Right lobe of liver (tissue), 6 donors: ENCODE measurements at places on chromosomes 2 and 18.

- no peak for DNase-seq
Observed at GRCh38 chr18:26034850-26035497, 55.4 kb downstream of the SS18 start.

DNA sequence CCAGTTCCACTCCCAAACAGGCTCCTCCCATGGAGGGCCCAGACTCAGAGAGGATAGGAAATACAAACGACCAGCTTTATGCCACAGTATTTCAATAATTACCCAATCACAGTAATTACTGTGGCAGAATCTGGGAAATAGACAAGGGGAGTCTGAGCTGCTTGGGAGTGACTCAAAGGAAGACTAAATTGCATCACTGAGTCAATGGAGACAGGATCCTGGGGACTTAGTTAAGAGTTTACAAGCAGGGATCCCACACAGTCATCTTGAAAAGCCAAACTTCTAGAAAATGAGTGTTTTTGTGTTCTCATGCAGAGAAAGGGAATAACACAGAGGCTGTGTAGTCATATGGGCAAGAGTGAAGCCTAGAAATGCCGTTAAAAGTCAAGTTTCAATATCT, 1142.1 kb downstream of the CNTNAP5 start:
- DNase-seq, result no peak

GRCh38 chr2:64793701-64794100, 140.0 kb upstream of the SERTAD2 start:
- no peak for DNase-seq

- no peak for DNase-seq
Observed at GRCh38 chr2:126664234-126664633, 8.3 kb downstream of the GYPC start.

GRCh38 chr2:106566050-106566449, 78.9 kb downstream of the CD8B2 start:
- no peak for DNase-seq

DNA sequence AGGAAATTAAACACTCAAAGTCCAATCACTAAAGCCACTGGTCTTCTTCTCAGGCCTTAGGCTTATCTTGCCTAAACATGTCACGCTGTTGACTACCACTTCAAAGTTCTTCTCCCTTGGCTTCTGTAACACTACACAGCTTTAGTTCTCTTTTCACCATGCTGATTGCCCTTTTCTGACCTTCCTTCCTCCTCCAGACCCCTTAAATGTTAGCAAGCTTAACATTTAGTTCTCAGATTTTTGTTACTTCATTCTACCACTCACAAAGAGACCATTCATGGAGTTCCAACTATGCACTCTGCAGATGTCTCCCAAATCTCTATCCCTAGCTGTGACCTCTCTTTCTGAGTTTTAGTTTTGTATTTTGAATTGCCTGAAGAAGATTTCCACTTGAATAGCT, 64.4 kb downstream of the TTC21B start:
- no peak for DNase-seq

GRCh38 chr2:30109856-30110255, 37.0 kb upstream of the YPEL5 start:
- DNase-seq, result no peak

GRCh38 chr2:164593541-164593940, 27.7 kb downstream of the GRB14 start:
- no peak for DNase-seq

DNA sequence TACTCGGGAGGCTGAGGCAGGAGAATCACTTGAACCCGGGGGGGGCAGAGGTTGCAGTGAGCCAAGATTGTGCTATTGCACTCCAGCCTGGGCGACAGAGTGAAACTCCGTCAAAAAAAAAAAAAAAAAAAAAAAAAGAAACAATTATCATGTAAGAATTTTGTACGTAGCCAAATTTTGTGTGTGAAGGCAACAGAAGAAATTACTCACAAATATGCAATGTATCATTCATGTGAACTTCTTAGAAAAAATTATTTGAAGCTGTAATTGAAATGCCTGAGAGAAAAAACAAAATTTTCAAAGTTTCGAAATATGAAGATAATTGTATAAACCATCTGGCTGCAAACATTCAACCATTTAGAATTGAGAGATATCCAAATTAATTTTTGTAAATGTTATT, 204.8 kb upstream of the PARD3B start:
- DNase-seq, result no peak

GRCh38 chr2:10123281-10123680, 742 bp downstream of the RRM2 start:
- no peak for DNase-seq

GRCh38 chr2:25981596-25982272, 563 bp downstream of the KIF3C start:
- DNase-seq, result no peak

GRCh38 chr2:69089998-69090397, 77.0 kb downstream of the ANTXR1 start:
- no peak for DNase-seq

DNA sequence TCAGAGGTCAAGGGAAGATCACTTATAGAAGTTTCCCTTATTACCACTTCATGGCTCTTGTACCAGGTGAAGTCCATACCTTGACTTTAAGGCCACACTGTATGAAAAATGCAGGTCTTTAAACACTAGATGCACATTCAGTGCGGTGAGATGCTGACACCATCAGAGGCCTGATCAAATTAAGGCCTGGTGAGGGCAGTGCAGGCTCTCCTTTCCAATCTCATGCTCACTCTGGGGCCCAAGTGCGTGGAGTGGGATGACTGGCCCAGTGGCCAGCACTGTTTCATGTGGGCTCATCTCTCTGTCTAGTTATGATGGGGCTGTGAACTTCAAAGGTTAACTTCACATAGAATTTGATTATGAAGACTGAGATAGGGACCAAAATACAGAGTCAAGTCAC, 281.1 kb downstream of the SLC4A3 start:
- no peak for DNase-seq

DNA sequence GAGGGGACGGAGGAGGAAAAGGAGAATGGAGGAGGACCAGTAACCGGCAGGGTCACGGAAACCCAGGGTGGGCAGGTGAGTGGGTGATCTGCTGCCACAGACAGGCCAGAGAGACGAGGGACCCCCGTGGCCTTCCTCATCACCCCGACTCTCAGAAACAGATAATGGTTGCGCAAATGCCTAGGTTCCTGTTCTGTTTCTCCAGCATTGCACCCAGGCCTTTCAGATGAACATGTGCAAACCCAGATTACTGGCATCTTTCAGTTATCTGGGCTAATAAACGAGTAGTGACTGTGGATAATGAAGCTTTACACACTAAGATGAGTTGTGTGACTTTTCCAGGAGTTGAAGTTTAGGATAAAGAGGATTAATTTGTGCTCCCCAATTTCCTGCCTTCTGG, 46.5 kb downstream of the TET3 start:
- DNase-seq, result no peak

DNA sequence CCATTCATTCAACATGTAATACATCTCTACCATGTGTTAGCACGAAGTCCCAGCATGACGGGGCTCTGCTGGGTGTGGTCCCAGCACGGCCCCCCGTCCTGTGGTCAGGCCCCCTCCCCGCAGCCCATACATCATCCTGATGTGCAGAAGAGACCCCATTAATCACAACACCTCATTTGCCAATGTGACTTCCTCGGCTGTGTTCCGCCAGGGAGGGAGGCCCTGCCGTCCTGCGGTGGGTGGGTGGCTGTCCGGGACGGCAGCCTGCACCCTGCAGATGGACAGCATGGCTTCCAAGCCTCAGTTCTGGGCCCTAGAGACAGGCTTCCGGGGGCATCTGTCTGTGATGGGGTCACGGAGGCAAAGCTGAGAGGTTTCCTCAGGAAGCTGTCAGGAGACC, 254.0 kb downstream of the CYP26B1 start:
- no peak for DNase-seq
